ENCODE measurements at places on chromosomes 7 and 10. TPM values are rescaled to one million over a fixed set of nuclear protein-coding genes. Genes with fewer than 3 reads are reported as not detected.

Gene GPNMB
- total RNA-seq = 139 TPM

DNA sequence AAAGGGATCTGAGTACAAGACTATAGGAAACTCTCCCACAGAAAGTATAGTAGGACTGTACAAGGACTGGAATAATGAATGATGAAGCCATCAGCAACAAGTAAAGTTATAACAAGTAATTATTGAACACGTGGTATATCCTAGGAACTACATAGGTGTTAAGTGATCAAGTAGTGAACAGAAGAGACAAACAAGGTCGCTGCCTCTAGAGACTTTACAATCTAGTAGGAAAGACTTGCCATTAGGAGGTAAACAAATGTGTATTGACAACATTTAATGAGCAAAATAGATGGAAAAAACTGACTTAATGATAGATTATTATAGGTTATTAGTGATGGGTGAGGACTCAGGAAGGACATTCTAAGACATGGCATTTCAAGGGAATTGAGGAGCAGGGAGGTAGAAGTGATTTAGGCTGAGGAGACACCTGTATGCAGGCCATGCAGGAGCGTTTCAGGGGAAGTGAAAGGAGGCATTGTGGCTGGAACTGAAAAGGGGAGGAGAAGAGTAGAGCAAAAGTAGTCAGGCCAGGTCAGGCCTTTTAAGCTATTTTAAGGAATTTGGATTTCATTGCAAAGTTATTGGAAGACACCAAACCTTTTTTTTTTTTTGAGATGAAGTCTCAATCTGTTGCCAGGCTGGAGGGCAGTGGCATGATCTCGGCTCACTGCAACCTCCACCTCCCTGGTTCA is 8.5 kb upstream of the GLCCI1 start:
- H3K36me3 ChIP-seq = no peaks in the 10 kb centered on the region
- H3K4me1 ChIP-seq = peaks cover 23% of the 10 kb centered on the region
- no peaks in the 10 kb centered on the region for H3K27me3 ChIP-seq
- no peak overlapping the region for H3K27ac ChIP-seq
- H3K4me3 ChIP-seq = no peak overlapping the region

- no peak overlapping the region for H3K27ac ChIP-seq
- H3K27me3 ChIP-seq = no peaks in the 10 kb centered on the region
These were observed 84.1 kb downstream of the HDAC9 start for GRCh38 chr7:18579698-18580097.

DNA sequence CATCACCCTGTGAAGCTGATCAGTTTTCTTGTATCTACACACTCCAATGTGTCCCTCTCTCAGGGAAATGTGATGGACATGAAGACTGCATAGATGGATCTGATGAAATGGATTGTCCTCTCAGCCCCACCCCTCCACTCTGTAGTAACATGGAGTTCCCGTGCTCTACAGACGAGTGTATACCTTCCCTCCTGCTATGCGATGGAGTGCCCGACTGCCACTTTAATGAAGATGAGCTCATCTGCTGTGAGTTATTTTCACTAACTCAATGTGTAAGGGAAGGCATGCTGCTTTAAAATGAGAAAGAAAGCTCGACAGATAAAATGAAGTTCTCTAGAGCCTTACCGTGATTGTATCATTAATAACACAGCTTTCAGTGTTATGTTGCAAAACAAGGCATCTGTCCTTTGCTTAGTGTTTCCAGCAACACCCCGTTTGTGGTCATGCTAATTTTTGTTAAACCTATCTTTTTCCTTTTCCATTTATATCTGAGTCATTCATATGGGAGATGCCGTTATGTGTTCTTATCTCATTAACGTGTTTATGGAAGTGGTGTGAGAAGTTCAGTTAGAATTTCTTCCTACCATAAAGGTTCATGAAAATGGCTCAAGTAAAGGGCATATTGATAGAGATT is 220.9 kb upstream of the PLXDC2 start:
- DNase-seq = no peak
- no peak overlapping the region for H3K4me3 ChIP-seq
- H3K36me3 ChIP-seq = no peaks in the 10 kb centered on the region
- no peak overlapping the region for H3K27ac ChIP-seq
- H3K27me3 ChIP-seq = peaks cover 8% of the 10 kb centered on the region
